ENCODE measurements at places on chromosomes 12 and 14.

GRCh38 chr12:6947615-6948014 is 3.5 kb upstream of the PTPN6 start:
- no peak for DNase-seq

GRCh38 chr12:12810553-12811021 is 2.6 kb upstream of the DDX47 start:
- no peak for DNase-seq

- DNase-seq = peak; percentile 28
Measured at GRCh38 chr12:78087363-78087675, 256.6 kb downstream of the NAV3 start.

GRCh38 chr14:52729585-52729924 is 411 bp upstream of the STYX start:
- no peak for DNase-seq

GRCh38 chr14:92426237-92426636 is 87.3 kb upstream of the RIN3 start:
- DNase-seq = peak; percentile 48

GRCh38 chr12:94710933-94711332 is 60.6 kb upstream of the TMCC3 start:
- no peak for DNase-seq

- no peak for DNase-seq
Measured at GRCh38 chr14:106511006-106511799, 984.8 kb downstream of the TMEM121 start.

DNA sequence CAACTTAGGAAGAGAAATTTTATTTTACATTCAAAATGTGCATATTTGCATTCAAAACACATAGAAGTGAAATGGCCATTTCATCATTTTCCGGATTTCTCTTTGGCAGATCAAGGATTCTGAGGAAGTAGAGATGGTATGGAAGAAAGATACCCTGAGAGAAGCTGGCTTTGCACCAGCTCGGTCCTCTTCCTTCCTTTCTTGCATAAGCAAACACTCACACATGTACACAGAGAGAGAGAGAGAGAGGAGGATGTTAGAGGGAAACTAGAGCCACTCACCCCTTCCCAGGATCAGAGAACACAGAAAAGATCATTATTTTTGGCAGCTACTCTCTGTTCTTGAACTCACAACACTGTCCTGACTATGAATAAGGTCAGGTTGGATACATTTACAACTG is 15.6 kb upstream of the PLEKHD1 start:
- peak; percentile 32 for DNase-seq

DNA sequence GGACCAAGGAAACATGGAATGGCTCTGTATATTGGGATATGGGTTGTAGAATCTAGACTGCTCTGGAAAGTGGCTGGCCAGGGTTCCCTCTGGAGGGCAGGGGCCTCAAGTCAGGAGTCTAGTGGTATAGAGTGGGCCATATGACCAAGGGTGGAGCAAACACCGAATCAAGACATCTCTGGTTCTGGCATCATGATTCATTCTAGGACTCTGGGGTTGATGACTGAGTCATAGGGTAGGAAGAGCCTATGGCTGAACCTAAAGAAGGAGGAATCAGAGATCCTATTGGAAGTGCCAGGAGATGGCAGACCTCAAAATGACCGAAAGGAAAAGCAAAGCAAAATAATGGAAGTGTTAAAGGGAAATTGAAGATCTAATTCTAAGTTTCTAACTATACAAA is 356.4 kb upstream of the PRICKLE1 start:
- DNase-seq = no peak

GRCh38 chr12:116297224-116297834 is 19.8 kb upstream of the MED13L start:
- no peak for DNase-seq

- DNase-seq = no peak
Measured at GRCh38 chr12:5173511-5174011, 129.9 kb downstream of the KCNA5 start.

DNA sequence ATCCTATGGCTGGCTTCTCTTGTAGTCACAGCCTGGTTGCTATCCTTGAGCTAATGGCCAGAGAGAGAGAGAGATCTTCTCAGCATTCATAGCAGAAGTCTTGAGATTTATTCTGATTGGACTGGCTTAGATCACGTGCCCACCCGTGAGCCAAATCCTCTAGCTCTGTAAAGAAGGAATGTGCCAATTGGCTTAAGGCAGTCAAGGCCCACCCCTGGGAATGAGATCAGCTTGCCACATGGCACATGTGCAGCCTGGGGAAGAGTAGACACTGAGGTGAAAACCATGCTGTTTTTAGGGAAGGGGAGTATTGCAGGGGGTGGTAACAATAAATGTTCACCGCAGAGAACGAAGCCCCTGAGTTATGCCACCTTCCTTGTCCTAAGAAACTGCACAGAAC is 36.3 kb downstream of the PLEKHG7 start:
- peak; percentile 36 for DNase-seq

GRCh38 chr12:64679487-64680001 is 69.2 kb downstream of the RASSF3 start:
- peak; percentile 76 for DNase-seq

DNA sequence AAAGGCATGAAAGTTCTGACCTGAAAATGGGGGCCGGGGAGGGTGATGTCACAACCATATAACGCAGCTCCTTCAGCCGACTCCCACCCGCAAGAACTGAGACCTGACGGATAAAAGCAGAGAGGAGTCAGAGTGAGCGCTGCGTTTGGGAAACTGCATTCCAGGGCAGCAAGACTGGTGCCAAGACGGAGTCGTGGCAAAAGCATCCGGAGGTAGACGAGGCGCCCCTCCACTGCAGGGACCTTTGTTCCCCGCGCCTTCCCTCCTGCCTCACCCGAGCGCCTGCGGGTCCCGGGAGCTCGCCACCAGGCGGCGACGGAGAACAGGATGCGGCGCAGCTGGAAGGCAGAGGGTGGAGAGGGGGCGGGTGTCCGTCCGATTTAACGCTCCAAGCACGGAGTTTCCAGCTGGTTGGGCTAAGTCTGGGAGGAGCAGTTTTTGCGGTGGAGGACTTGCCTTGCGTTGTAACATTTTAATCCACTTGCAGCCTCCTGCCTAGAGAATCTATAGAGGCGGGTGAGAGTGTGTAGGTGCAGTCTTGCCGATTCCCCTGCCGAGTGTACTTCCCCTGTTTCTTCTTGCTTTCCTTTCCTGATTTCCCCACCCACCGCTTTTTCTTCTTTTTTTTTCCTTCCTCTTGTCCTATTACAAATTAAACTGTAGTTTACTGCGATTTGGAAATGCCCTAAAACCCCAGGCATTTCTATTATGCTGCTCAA is 1.2 kb upstream of the CPNE8 start:
- DNase-seq = peak; percentile 90

- peak; percentile 53 for DNase-seq
Measured at GRCh38 chr12:11652351-11653040, 3.0 kb downstream of the ETV6 start.

- DNase-seq = no peak
Measured at GRCh38 chr12:29228474-29229157, 79.5 kb downstream of the FAR2 start.

- DNase-seq = peak; percentile 99
Measured at GRCh38 chr14:53011053-53011462, 60.2 kb upstream of the FERMT2 start.

DNA sequence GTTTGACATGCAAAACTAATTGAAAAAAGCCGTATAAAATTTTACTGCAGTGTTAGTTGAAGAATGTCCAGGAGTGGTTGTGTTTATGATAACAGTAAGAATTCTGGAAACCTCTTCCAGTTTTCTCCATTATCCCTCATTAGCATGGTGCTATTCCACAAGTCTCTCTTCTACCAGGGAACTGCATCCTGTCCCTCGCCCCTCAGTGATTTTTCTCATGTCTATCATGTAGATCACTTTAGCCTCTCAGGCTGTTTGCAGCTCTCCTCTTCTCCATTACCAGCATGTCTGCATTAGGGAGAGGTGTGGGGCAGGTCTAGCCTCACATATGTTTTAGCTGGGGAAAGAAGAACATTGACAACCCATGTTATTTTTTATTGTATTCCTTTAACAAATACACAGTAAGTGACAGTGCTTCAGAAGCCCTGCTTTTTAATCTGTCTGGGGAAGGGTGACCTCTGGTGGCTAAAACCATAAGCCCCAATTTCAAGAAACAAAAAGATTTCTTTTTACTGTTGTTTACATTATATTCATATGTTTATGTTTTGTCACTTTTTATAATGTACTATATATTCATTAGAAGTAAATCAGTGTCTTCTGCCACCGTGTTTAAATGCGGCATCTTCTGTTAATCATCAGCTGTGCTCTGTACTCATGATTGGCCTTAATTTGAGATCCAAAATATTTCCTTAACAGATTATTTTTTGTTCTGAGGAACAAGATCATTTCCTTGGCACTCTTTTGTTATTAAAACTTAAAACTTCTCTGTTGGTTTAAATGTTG is 70.7 kb downstream of the RASSF8 start:
- DNase-seq = peak; percentile 80

DNA sequence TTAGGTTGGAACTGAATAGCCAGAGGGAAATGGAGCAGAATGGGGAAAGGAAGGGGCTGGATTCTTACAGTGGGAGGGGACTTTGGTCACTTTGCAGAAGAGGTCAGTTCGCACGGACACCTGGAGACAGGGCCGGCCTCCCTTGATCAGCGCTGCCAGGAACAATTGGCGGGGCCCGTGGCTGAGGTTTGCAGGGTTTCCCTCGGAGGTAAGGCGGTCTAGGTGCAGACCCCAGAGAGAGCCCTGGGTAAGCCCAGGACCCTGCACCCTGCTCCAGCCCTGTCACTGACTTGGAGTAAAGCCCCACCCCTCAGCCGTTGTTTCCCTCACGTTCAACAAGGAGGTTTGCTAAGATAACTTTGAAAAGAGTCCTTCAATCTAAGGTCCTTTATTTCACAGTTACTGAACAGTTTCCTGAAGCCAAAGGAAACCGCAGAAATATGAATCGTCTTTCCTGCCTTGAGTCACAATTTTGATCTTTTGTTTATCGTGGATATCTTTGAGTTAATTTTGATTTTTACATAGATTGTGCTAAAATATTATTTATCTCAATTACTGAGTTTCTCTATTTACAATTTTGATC is 231.4 kb upstream of the RTL1 start:
- no peak for DNase-seq

DNA sequence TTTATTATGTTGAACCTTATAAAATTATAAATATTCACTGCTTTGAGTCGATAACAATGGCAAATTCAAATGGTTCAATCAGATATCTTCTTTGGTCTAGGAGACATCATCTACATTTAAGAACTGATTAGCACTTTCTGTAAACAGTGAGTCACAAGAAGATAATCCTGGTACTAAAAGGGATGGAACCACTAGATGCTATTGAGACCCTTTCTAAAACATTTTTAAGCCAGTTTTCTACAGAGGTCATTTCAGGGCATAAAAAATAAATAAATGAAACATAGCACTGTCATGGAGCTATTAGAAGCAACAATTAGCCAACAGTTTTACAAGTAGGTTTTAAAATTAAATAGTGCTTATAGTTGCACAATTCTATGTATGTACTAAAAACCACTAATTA is 212.2 kb downstream of the DUSP6 start:
- DNase-seq = no peak

DNA sequence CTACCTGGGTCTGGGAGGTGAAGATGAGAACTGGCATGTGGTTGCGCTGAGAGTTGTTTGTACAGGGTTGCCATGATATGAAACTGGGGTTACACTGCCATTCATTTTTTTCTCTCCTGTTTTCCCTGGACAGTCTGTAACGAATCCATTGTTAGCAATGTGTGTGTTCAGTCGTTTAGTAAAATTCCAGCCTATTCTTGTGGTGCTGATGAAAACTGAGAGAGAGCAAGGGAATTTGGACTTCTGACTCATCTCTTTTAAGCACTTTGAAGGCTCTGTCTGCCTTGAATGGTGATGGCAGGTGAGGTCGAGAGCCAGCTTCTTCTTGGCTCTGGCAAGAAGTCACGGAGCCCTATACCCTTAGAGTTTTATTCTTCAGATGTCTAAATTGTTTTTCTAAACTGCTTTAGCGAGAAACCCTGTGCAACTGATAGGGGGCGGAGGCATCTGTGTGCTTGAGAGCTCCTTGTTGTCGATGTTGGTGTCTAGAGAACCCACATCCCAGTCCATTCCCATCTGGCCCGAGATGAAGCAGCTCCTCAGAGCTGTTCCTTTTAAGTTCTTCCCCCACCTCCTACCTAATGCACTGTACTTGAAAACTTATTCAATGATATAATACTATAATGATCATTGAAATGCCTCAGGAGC is 204.4 kb downstream of the TMX1 start:
- no peak for DNase-seq

DNA sequence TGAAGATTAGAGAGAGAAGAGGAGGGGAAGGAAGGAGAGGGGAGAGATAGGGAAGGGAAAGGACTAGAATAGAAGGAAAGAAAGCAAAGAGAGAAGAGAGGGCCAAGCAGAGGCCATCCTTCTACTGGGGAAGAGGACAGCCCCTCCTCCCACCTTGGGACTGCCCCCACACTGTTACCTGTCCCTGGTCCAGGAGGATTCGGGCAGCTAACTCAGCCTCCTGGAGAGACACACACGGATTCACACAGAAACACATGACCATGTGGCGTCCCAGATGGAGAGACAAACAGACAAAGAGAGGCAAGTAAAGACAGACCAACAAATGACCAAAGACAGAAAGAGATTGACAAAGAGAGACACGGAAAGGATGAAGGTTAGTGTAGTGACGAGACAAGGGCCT is 2.2 kb downstream of the NDRG2 start:
- no peak for DNase-seq

- peak; percentile 55 for DNase-seq
Measured at GRCh38 chr12:6563448-6564050, 4.5 kb downstream of the NOP2 start.
